Activated T-helper 1 cell treated with anti-CD3 and anti-CD28 coated beads, Interleukin-2, amount 50 U/mL, for 16 hours (primary cell): ENCODE measurements at places on chromosomes 4 and X.

GRCh38 chrX:129655547-129656249 lies 942 bp upstream of the APLN start:
- no peak for DNase-seq

DNA sequence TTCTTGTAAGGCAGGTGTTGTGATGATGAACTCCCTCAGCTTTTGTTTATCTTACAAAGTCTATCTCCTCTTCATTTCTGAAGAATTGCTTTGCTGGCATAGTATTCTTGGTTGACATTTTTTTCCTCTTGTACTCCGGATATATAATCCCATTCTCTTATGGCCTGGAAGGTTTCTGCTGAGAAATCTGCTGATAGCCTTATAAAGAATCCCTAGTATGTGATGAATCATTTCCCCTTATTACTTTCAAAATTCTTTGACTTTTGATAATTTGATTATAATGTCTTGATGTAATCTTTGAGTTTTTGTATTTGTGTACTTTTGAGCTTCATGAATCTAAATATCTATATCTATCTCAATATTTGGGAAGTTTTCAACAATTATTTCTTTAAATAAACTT lies 655.3 kb upstream of the MAGEB2 start:
- DNase-seq: no peak

DNA sequence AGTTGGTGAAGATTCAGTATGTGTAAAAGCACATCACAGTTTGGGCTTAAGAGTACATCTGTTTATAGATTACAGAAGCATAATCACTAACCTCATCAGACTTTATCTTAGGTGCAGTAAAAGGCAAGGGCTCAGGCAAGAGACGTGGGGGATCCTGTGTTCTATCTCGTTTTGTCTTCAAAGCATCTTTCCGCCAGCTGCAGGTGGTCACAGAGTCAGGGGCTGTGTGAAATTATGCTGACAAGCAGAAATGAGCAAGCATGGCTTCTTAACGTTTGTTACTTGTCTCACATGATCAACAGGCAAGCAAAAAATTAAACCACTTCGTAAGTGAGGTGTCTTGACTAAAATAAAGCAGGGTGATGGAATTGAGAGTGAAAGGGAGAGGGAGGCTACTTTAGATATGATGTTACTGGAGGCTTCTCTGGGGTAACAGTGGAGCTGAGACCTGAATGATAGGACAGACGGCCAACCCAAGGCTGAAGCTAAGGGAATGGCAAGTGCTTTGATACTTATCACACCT lies 1.4 kb upstream of the TEC start:
- no peak for DNase-seq

DNA sequence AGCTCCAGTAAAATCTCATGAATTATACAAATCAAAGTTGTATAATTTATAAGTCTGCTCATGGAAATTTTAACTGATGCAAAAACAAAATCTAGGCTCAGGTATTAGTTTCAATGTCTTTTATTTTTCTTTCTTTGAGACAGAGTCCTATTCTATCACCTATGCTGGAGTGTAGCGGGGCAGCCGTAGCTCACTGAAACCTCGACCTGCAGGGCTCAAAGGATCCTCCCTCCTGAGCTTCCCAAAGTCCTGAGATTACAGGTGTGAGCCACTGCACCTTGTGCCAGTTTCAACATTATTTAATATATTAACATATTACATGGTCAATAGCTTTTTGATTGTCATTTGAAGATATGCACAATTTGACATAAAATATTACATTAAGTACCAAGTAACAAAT lies 678.7 kb downstream of the ARAP2 start:
- no peak for DNase-seq

- no peak for DNase-seq
Observed at GRCh38 chr4:165625281-165625680, 246.5 kb downstream of the CPE start.

- no peak for DNase-seq
Observed at GRCh38 chrX:19625612-19626011, 110.3 kb upstream of the MAP3K15 start.

- no peak for DNase-seq
Observed at GRCh38 chr4:17327591-17327990, 184.3 kb downstream of the QDPR start.

DNA sequence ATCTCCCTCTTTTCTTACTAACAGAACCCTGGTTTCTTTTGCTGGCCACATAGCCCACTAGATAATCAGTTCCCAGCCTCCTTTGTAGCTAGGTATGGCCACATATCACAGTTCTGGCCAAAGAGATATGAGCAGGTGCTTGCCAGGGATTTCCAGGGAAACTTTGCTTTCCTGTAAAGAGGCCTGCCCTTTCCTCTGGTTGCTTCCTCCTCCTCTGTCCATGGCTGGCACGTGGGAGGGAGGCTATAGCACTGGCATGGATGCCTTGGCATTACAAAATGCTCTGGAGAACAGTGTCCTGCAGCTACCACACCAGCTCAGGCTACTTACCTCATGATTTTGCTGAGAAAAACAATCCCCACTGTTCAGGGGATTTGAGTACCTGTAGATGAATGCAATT lies 27.5 kb downstream of the RAB33B start:
- DNase-seq: no peak

DNA sequence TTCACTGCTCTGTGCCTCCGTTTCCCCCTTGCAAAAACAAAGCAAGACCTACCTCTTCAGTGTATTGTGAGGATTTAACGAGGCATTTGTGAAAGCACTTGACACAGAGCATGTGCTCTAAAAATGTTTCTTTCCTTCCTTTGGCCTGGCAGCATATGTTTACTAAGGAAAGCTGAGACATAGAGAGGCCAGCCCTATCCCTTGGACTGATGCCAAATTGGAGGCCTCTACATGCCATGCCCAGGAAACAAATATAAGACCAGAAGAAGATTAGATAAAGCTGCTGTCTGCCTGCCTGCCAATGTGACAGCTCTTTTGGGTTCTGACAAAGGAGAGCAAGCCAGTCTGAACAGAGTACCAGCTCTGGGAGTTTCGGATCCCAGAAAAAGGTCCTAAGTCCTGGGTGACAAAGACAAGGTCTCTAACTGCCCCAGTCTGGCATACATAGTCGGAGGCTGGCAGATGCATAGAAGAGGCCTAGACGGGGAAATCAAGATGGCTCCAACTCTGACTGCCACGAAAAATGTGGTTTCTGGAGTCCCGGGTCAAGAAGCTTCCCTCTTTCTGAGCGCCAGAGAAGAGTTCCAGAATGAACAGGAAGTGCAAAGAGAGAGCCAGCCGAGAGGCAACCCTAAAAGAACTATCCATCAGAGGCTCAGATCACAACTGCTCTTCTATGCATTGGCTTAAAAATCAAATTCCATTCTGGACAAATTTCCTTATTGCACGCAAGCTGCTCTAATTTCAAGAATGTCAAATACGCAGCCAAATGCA lies 25.8 kb downstream of the OTUD6A start:
- DNase-seq: no peak

DNA sequence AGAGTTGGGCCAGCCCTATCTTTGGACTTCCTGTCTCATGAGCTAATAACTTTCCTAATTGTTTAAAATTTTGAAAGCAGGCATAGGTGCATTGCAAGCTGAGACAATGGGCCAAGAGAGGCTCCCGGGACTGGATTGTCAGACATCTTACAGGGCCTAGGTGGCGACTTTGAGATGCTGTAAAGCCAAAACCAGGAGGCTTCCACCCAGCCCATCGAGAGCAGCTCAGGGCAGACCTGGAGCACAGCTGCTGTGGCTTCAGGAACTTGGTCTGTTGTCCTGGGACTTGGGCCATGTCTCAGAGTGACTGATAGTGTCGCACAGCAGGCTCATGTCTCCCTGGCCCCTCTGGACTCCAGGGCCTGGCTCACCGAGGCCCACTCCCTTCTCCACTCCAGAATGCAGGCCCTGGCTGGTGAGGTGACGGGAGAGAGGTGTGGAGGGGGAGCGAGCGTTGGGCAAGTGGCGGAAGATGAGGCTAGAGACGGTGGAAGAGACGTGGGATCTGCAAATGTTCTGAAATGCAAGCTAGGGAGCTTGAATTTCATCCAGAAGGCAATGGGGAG lies 24.1 kb upstream of the MTM1 start:
- no peak for DNase-seq

DNA sequence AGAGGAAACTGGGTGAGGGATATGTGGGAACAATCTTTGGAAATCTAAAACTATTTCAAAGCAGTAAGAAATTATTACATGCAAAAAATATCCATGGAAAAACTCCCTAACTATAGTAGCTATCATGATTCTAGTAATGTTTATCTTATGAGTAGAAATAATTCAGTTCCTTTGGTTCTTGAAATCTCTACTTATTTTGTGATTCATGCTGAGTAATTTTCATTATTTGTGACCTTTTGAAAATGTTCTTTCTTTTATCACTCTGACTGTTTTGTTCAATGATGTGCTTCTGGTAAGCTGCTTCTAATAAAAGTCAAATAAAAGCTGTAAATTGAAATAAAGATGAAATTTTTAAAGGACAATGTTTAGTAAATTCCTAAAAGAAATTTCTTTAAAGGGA lies 40.4 kb upstream of the MAGEB10 start:
- no peak for DNase-seq

DNA sequence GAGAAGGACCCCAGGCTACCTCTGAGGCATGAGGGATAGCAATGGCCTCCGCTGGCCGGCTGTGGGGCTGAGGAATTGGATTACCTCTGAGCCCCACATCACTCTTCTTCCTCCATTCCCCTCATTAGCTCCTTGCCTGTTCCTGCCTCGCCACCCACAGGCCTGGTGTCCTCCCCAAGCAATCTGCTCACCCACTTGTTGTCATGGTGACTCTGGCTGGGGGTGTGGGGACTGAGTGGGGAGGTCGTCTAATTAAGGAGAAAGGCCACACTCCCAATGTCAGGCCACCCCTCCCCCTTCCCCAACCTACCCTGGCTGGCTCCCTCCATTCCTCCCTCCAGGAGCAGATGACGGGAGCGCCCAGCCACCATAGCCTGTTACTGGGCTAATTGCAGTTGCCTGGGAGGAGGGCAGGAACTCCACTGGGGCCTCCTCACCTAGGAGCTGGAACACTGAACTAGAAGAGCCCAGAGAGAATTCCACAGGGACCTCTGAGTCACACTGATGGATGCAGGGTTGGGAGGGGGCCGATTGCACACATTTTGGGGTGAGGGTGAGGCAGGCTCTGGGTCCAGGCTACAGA lies 20.7 kb downstream of the NALF2 start:
- DNase-seq: no peak

- no peak for DNase-seq
Observed at GRCh38 chr4:167642250-167642649, 408.0 kb upstream of the SPOCK3 start.

DNA sequence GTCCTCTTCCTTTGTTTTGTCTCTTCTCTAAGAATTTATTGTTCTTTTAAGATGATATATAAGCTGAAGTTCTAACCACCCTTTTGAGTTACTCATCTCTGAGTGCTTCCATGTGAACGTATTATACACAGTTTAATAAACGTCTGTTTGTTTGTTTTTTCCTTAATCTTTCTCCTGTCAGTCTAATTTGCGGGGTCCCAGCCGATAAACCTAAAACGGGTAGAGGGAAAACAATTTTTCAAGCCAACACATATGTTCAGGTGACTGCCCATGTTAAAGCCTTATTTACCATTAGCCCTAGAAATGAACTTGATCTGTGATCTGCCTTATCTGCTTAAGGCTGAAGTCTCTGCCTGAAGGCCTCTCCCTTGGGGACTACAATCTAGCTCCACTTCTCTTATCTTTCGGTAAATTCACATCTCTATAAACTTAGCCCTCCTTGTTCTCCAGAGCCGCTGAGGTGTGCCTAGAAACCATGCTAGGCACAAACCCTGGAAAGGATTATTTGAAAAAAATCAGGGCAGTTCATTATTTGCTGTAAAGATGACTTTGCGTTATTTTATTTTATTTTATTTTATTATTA lies 158.8 kb downstream of the CAMK2D start:
- no peak for DNase-seq

DNA sequence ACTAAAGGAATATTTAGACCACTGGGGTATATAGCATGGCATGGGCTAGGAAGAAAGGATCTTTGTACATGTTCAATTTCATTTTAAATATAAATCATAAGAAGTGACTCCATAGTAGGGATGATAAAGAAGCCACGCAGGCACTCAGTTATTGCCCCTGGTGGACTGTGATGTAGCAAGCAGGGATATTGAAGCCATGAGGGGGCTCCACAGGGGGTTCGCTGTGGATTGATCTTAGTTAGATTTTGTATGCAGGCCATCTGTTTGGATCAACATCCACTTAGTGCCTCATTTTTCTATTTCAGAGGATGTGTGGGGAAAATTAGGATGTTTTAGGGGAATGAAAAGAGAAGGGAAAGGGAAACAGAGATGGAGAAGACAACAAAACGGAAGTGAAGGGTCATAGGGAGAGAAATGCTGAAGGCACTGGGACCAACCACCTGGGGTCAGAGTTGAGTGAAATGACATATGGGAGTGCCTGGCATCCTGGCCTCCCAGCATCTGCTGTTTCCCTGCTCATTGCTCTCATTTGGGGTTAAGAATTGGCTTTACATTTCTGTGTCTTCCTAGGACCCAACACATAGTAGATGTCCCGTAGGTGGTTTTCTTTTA lies 11.2 kb upstream of the FREM3 start:
- no peak for DNase-seq

- no peak for DNase-seq
Observed at GRCh38 chr4:47490550-47490949, 5.5 kb downstream of the ATP10D start.

DNA sequence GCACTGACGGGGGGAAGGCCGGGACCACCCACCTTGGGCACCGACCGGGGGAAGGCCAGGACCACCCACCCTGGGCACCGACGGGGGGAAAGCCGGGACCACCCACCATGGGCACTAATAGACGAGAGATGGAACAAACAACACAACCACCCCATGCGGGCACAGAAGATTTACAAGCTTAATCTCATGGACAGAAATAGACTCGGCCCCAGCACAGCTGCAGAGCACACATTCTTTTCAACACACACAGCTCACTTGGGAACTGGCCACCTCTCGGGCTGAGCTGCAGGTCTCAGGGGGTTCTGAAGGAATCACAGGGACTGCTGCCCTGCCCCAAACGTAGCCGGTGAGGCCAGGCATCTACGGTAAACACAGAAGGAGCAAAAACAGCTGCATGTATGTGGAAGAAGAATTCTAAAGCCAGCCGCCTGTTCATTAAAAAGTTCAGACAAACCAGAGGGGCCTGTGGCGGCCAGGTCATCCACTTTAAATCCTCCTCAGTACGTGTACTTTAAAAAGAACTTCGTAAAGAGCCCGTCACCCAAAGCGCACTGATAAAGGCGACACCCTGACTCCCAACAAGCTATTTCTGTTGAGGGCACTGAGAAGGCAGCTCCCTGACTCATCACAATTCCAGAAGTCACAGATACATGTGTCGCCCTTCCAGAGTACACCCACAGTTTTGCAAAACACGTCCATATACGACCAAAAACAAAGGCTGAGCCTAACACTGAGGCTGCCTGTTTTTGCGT lies 17.7 kb downstream of the PPP2R3B start:
- no peak for DNase-seq

- DNase-seq: no peak
Observed at GRCh38 chr4:149973181-149973580, 105.1 kb upstream of the DCLK2 start.

- DNase-seq: no peak
Observed at GRCh38 chrX:71910986-71911730, 513 bp downstream of the NHSL2 start.

- no peak for DNase-seq
Observed at GRCh38 chr4:1758306-1759121, 34.6 kb upstream of the FGFR3 start.
